Ammon's horn (tissue), 1 donor: ENCODE measurements at places on chromosomes 1 and 21.

- DNase-seq = no peak
These were observed 624.4 kb upstream of the PLXNA2 start for GRCh38 chr1:208868554-208868953.

DNA sequence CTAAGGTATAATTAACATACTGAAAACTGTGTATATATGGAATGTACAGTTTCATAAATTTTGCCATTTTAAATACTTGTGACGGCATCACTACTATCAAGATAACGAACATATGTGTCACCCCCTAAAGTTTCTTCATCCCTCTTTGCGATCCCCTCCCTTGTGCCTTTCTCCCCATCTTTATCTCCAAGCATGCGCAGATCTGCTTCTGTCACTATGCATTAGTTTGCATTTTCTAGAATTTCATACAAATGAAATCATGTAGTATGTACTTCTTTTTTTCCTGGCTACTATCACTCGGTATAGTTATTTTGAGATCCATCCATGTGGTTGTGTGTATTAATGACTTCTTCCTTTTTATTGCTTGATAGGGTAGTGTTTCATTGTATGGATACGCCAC is 154.9 kb downstream of the ZNF648 start:
- no peak for DNase-seq

- DNase-seq = peak; percentile 45
These were observed 159.0 kb upstream of the BACE2 start for GRCh38 chr21:41008974-41009373.

DNA sequence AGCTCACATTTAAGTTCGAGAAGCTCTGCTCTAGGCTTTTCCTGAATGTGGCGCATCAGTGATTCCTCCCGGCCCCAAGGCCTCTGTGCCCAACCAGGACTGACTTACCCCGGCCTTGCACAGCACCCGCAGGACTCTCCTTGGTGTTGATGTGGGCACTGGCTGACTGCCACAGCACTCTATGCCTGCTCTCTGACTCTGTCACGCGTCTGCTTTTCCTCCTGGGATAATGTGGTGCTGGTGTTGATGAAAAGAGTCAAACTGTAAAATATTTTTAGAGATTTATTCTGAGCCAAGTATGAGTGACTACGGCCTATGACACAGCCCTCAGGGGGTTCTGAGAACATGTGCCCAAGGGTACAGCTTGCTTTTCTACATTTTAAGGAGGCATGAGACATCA is 15.5 kb upstream of the SLC2A5 start:
- DNase-seq = peak; percentile 42

GRCh38 chr1:104905322-104905721 is 1155.6 kb downstream of the AMY1C start:
- no peak for DNase-seq

- DNase-seq = peak; percentile 35
These were observed at the start of gene ADAMTS5 for GRCh38 chr21:26967062-26967913. Gene ADAMTS5, minus strand, starts transcription at chr21:26967088. Its CDS starts 697 bp downstream, at chr21:26966391.

DNA sequence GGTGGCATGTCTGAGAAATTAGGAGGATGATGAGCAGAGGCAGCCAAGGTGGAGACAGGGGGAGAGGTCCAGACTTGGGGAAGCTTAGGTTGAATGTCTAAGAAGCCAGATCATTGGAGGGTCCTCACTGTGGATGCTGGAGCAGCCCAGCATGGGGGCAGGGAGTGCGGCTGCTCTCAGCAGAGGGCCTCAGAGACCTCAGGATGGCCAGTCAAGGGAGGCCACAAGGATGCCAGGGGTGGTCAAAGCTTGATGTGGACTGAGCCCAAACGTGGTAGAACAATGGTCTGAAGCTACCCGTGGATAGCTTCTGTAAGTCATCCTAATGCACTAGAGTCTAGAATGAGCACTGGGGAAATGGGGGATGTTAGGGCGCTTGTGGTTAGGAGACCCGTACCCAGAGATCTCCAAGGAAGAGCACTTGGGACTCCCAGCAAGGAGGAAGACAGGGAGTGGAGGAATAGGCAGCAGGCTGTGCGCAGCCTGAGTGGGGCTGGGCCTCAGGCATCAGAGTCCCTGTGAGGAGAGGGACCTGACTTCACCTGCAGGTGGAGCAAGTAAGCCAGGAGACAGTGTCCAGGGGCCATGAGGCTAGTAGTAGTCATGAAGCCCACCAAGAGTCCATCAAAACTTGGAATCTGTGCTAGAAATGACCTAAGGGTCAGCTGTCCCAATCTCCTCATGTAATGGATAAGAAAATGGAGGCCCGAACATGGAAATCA is 4.3 kb upstream of the S100A9 start:
- DNase-seq = no peak

- no peak for DNase-seq
These were observed 66.4 kb upstream of the FBXO28 start for GRCh38 chr1:224047538-224047937.

DNA sequence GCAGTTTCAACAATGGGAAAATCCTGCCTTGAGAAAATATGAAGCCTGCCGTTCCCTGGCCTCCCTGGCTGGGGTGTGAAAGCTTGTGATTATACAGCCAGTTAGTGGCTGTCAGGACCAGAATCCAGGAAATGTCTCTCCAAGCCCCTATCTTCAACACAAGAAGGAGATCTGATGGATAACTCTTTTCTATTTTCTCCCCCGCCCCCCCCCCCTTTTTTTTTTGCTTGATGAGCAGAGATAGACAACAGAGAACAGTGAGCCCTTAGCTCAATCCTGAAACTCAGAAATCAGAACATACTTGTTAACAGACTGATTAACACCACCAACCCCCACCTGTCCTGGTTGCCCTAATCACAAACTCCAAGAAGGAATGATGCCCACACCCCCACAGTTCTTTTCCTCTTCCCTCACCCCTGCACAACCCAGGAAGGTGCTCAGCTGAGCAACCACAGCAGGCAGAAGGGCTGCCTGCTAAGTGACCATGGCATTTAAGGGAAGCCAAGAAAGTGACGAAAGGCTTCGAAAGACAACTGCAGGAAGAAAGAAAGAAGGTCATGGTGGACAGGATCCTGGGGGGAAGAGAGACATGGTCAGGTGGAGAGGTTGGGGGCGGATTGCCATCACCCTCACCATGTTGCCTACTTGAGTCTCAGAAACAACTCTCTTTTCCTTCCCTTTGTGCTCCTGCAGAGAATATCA is 12.3 kb upstream of the DENND2D start:
- no peak for DNase-seq

- no peak for DNase-seq
These were observed 26.2 kb downstream of the SZT2 start for GRCh38 chr1:43415901-43416300.

DNA sequence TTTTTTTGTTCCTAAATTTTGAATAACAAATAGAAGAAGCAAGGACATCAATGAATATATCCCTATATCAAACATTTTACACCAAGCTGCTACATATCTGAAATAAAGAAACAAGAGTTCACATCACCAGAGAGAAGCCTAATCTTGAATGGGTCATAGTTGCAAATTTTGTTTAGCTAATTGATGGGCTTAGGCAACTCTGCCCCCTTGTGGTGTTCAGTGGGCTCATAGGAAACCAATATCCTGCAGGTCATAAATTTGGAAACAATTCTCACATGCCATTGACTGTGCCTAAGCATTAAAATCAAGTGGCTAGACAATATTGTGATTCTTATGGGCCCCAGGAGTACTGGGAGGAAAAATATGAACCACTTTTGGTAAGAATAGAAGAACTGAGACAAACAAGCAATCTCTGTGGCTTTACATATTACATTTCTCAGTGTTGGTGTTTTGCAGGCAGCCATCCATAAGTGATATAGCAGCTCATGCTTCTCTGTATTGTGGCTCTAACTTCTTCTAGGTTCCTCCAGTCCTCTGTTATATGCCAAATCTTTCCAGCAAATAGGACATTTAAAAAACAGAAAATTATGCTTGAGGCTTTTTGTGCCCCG is 1262.8 kb upstream of the PRMT6 start:
- peak; percentile 64 for DNase-seq

GRCh38 chr1:206895325-206895724 is 1.9 kb upstream of the IL24 start:
- no peak for DNase-seq

GRCh38 chr21:38507374-38507942 is 9.2 kb upstream of the ERG start:
- no peak for DNase-seq

DNA sequence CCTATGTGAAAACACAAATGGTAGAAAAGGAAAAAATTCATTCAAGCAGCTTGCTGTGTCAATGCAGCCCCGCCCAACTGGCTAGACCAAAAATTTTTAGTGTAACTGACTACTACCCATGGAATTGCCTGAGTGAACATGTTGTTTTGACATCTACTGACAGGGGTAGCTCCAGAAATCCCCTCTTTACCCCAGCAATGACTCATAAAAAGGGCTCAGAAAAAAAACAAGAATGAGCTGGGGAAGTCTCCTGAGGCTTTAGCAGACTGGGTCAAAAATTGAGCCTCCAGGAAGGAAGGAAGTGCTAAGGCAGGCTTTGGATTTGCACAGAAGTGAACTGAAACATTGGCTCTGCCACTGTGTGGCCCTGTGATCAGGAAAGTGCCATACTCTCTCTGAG is 24.4 kb upstream of the FGGY start:
- no peak for DNase-seq

DNA sequence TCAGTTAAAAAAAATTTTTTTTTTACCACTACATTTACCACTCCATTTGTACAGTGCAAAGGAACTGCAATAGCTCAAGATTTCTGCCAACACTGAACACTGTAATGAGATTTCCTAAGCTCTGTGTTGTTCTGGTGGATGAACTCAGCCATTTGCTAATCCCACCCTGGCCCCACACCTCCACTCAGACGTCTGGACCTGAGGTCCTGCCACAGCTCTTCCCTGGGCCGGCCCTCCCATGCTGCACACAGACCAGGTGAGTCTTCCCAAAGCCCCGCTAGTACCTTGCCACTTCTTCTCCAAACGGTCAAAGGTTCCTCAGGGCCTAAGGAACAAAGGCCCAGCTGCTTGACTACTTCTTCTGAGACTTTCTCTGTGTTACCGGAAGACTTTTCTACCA is 56.4 kb downstream of the SLC45A1 start:
- no peak for DNase-seq

GRCh38 chr1:165403835-165404482 is 41.0 kb downstream of the RXRG start:
- DNase-seq = peak; percentile 29

DNA sequence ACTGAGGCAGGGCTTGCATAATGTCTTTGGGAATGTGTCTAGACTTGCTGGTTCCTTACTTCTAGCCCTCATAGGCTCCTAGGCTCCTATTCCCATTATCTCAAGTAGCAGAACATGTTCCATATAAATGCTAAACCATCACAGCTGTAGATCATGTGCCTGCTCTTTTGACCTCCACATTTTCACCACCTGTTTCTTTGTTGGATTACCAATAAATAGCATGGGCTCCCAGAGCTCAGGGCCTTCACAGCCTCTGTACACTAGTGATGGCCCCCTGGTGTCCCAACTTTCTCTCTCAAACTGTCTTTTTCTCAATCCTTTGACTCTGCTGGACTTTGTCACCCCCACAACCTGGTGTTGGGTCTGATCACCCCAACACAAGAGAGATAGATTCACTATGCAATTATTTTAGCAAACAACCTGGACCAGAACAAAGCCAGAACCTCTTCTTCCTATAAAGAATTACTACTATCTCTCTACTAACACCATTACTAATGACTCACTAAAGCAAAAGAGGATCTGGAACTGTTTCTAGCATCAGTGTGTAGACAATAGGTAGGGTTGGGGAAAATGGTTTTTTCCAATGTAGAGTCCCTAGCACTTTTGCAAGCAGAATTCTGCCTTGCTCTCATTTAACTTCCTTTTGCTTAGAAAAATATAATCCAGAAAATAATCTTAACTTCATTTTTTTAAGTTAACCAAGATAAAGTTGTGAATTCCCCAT is 51.7 kb downstream of the WLS start:
- no peak for DNase-seq

DNA sequence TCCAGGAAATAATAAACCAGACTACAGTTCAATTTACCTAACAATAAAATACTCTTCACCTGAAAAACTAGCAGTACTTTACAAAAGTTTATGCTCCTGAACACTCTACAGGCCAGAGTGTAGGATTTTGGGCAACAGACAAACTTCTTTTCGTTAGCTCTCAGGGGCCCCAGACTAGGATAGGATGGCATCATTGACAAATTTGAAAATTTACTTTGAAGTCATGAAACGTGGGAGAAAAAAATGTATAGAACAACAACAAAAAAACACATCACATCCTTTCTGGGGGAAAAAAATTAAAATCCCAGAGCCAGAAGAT is 1.2 kb downstream of the PTP4A2 start:
- DNase-seq = no peak

DNA sequence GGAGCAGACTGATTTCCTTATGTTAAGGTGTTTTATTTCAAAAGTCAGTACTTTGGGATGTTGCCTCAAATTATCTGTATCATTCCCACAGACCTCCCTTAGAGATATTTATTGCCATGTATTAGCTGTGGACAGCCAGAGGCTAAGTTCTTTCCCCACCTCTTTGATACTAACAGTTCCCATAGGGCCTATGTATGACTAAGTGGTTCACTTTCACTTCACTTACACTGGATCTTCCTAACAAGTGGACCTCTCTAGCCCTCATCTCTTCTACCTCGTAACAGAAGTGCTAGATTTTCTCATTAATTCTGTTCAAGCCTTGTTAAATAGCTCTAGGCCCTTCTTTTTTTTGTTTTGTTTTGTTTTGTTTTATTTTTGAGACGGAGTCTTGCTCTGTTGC is 6.2 kb downstream of the TRAF5 start:
- no peak for DNase-seq

DNA sequence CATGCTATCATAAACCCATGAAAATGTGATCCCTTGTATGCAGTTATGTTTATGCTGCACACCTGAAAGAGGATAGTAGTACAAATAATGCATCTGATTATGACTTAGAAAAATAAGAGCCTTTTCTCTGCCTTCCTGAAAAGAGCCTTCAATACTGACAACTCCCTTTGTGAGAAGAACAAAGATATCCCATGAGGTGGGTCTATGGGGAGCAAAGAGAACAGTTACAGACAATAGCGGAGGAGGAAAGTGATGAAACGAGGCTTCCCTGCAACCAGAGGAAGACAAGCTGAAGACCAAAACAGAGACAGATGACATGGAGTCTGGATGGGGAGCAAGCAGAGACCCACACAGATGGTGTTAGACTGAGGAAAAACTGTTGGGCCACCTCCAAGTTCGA is 598.3 kb upstream of the PLXNA2 start:
- DNase-seq = no peak

- DNase-seq = no peak
These were observed 73.8 kb upstream of the ZNF281 start for GRCh38 chr1:200483491-200484143.
